ENCODE measurements at places on chromosomes 6 and 20. TPM values are rescaled to one million over a fixed set of nuclear protein-coding genes. Genes with fewer than 3 reads are reported as not detected.

COX4I2 gene
- 25.5 TPM for polyA plus RNA-seq

DNA sequence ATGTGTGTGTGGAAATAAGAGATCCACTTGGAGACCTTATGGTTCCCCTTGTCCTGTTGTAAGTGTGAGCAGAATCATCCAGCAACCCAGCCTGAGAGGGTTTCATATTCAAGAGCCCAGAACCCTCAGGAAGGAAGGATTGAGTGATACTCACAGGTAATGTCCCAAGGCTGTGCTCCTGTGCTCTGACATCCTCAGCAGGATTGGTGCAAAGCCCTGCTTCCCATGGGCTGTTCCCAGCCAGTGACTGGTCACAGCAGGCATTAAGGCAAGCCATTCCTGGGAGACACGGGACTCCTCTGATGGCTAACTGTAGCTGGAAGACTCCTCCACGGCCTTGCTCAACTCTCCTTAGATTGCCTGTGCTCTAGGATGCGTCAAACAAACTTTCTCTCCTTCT, 33.8 kb upstream of the HLA-G start:
- DNase-seq = no peak

GRCh38 chr6:156434049-156434794, 343.0 kb upstream of the ARID1B start:
- no peak for DNase-seq

DNA sequence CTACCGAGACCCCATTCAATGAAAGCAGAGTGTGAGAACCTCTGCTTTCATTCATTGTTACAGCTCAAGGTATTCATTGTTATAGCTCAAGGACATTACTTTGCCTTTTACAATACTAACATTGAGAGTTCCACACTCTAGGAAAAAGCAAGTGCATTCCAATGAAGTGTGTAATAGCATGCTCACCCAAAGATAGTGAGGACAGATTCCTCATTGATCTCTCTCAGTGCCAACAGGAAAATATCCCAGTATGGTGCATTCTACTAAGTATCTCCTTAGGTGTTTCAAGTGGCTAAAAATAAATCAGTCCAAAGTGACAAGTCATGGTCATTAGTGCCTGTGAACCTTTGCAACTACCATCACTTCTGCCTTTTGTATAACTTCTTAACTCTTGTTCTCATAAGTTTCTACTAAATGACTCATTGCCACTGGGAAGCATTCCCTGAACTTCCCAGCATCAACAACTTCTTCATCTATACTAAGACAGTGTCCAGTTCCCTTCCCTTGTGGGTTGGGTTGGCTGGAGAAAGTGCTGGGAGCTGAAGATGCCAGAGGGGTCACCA, 140.7 kb upstream of the STXBP5 start:
- DNase-seq = no peak

All from right lung (tissue), 10 donors.